ENCODE measurements at places on chromosomes 12 and 14. TPM values are rescaled to one million over a fixed set of nuclear protein-coding genes. Genes with fewer than 3 reads are reported as not detected.
A peak's percentile ranks its signal among the peaks of the same experiment; 100 is the strongest.

DNA sequence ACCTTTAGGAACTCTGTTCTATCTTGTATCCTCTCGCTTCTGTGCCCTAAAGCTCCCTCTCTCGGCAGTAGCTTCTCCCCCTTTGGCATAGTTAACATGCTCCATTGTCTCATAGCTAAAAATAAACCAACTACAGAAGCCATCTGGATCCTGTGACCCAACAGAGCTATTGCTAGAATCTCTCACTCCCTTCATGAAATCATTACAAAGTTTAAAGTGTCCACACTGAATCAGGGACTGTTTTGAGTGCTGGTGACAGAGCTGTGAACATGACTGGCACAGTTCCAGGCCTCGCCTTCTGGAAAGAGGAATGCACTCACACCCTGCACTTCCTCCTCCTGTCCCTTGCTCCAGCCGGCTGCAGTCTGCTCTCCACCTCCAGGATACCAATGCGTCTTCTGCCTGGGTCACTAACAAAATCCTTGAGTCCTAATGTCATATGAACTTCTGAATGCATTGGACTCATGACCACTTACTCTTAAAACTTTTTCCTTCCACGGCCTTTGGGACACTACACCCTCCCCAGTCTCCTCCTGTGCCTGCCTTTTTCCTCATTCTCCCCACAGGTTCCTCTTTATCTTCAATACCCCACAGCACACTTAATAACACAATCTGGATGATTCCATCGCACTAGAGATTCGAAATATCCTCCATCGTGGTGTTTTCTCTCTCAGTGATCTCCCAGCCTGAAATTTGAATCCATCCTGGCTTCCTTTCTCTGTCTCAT lies 13.2 kb downstream of the PLBD1 start:
- H3K4me3 ChIP-seq: peak overlapping the region; percentile 6
- H3K27me3 ChIP-seq: no peaks in the 10 kb centered on the region
- peak; percentile 92 for DNase-seq
- peaks cover 26% of the 10 kb centered on the region for H3K4me1 ChIP-seq
- H3K36me3 ChIP-seq: no peaks in the 10 kb centered on the region
- peak overlapping the region; percentile 43 for H3K27ac ChIP-seq

GRCh38 chr14:100640471-100641273 lies 53.5 kb upstream of the BEGAIN start:
- no peak overlapping the region for H3K27ac ChIP-seq
- no peaks in the 10 kb centered on the region for H3K27me3 ChIP-seq
- H3K4me3 ChIP-seq: no peak overlapping the region
- no peak for DNase-seq
- peaks cover 10% of the 10 kb centered on the region for H3K4me1 ChIP-seq

- no peaks in the 10 kb centered on the region for H3K36me3 ChIP-seq
- H3K27me3 ChIP-seq: no peaks in the 10 kb centered on the region
- DNase-seq: no peak
- H3K4me1 ChIP-seq: no peaks in the 10 kb centered on the region
These were observed 96.1 kb downstream of the TMX1 start for GRCh38 chr14:51335961-51336723.

DNA sequence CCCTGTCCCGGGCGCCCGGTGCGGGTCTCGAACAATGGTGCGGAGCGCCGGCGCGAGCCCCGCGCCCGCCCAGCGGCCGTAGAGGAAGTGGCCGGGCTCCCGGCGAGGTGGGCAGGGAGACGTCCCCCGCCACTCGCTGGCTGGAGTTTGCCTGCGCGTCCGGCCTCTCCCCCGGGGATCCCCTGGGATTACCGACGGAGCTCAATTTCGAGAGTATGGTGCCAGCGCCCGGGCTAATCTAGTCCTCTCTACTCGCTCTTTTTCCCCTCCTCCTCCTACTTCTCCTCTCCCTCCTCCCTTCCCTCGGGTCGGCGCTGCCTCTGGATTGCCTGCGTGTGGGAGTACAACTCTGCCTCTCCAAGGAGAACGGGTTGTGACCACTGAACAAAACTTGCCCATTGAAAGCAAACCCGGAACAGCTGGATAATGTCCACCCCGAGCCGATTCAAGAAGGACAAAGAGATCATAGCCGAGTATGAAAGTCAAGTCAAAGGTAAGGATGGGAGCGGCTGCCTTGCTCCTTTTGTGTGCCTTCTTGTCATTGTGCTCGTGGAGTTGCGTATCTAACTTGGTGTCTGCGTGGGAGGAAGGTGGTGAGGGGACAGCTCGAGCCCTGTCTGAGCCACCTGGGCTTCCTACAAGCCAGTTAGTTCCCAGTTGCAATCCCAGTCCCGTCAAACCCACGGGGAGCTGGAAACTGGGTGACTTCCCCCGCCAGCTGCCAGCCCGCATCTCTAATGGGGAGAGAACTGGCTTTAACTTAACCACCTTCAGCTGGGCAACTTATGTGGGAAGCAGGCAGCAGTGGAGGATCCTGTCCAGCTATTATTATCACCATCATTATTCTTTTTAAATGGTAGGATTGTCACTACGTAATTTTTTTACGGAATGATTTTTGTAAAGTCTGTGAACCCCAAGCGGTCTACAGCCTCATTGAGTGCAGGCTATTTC lies at the start of gene SRGAP1:
Gene SRGAP1 (plus strand): TSS at position 310 of the 951 bp plus-strand sequence. CDS start 117 bp downstream, at position 427.
- peak within 1 kb of the TSS; percentile 86 for H3K4me3 ChIP-seq
- no peaks in the 10 kb centered on the region for H3K4me1 ChIP-seq
- H3K36me3 ChIP-seq: no peaks in the 10 kb centered on the region
- H3K27me3 ChIP-seq: no peaks in the 10 kb centered on the region
- peak within 1 kb of the TSS; percentile 88 for H3K27ac ChIP-seq

GIT2 gene
- total RNA-seq: 52.1 TPM

All from upper lobe of right lung (tissue), 1 donor.